ENCODE measurements at places on chromosomes 1 and 21. TPM values are rescaled to one million over a fixed set of nuclear protein-coding genes. Genes with fewer than 3 reads are reported as not detected.

DNA sequence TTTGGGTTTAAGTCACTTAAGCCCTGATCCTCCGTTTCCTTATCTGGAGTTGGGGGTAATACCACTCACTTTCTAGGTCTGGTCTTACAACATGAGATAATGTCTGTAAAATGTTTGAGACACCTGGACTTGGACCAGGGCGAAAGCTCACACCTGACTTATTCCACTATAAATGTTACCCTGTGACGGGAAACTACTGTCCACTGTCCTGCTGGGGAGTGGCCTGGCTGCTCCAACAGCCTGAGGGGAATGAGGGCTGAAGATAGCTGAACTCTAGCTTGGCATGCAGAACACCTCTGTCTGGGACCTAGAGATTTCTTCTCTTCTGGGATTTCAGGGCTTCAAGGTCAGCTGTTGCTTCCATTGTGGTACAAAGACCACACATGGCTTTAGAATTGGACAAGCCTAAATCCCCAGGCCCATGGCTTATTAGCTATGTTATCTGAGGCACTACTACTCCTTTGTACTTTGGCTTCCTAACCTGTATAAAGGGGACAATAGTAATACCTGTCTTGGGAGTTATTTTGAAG is 9.5 kb upstream of the A3GALT2 start:
- H3K4me3 ChIP-seq = no peak overlapping the region
- H3K27ac ChIP-seq = no peak overlapping the region
- peaks cover 39% of the 10 kb centered on the region for H3K4me1 ChIP-seq
- peaks cover 5% of the 10 kb centered on the region for H3K27me3 ChIP-seq
- DNase-seq = no peak
- peaks cover 63% of the 10 kb centered on the region for H3K36me3 ChIP-seq

DNA sequence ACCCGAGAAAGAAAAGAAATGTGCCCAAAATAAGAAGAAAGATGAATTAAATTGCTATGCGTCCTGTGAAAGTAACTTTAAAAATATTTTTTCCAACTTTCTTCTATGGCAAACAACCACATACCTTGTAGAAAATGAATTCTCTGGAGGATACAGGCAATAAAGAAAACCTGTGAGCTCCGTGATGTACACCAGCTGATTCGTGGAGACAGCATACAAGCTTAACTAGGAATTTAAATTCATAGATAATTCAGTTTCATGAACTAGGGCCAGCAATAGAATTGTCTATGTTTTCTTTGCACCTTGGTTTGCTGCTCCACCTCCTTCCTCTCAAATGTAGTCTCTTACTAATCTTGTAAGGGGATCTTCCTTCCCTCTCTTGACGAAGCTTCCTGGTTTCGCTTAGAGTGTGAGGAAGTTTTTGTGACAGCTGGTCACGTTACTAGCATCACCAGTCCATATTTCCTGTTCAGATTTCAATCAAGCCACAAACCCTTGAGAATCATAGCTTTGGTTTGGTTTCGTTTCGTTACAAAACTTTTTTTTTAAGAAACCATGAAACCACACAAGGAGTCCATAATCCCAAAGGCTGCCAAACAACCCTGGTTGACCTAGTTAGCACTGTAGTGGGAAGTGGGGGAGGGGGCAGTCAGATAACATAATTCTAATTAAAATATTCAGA is 35.8 kb downstream of the GREM2 start:
- H3K27me3 ChIP-seq = peaks cover 2% of the 10 kb centered on the region
- H3K4me1 ChIP-seq = peaks cover 8% of the 10 kb centered on the region
- H3K36me3 ChIP-seq = no peaks in the 10 kb centered on the region
- H3K27ac ChIP-seq = peak overlapping the region; percentile 85

DNA sequence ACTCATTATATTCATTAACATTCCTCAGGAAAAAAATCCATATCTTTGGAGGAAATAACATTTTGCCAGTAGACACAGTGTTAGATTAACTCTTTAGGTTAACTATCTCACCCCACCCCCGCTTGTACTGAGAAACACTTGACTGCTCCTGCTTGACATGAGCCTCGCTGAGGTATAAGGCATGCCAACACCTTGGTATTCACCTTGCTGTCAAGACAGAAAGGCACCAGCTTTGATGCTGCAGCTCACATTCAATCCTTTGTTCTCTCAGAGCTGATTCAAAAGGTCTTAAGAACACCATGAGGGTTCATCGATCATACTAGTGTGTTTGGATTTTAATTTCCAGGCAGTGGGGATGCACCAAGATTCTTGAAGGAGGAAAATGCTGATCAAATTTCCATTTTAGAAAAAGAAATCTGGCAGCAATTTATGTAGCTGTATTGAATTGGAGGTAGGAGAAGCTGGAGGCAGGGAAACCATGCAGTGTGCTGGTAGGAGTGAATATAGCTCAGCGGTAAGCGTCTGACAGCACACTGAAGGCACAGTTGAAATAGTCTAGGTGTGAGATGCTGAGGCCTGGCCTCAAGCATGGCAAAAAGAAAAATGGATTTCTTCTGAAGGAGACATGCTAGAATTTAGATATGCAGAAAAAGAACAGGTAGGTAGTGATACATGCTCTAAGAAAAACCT is 108.0 kb upstream of the ST6GALNAC5 start:
- H3K4me3 ChIP-seq = no peak overlapping the region
- no peaks in the 10 kb centered on the region for H3K36me3 ChIP-seq
- no peak overlapping the region for H3K27ac ChIP-seq
- no peaks in the 10 kb centered on the region for H3K4me1 ChIP-seq
- DNase-seq = no peak
- H3K27me3 ChIP-seq = no peaks in the 10 kb centered on the region

DNA sequence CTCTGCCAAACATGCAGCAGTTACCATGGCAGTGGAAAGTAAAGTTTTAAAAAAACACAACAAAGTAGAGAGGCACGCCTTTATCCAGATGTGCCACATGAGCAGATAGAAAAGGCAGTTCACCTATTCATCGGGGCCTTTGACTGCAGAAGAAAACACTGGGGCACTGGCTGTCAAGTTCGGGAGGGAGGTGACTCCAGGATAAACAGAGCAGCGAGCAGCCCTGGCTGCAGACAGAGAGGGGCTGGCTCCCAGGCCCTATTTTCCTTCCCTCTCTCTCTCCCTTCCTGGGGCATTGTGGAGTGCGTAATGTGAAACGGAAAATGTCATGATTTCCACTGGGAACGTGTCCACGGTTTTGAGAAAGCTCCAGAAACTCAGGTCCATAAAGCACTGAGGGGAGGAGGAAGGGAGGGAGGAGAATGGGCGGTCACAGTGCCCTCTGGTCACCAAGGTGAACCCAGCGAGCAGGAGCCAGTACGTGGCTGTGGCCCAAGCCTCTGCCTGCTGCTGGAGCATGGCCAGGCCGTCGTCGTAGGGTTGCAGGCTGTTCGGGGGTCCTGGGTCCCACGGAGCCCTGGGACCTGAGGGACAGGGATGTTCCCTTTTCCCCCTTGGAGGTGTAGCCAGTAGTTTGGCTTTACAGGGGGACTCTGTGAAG is 114.7 kb upstream of the IRF2BP2 start:
- no peaks in the 10 kb centered on the region for H3K36me3 ChIP-seq
- H3K4me1 ChIP-seq = peaks cover 92% of the 10 kb centered on the region
- H3K4me3 ChIP-seq = peak overlapping the region; percentile 56
- peak; percentile 32 for DNase-seq
- peaks cover 22% of the 10 kb centered on the region for H3K27me3 ChIP-seq

- peaks cover 3% of the 10 kb centered on the region for H3K27me3 ChIP-seq
- H3K27ac ChIP-seq = no peak overlapping the region
- no peak for DNase-seq
- H3K4me1 ChIP-seq = no peaks in the 10 kb centered on the region
These were observed 17.8 kb upstream of the MAST2 start for GRCh38 chr1:45785583-45785982.

DNA sequence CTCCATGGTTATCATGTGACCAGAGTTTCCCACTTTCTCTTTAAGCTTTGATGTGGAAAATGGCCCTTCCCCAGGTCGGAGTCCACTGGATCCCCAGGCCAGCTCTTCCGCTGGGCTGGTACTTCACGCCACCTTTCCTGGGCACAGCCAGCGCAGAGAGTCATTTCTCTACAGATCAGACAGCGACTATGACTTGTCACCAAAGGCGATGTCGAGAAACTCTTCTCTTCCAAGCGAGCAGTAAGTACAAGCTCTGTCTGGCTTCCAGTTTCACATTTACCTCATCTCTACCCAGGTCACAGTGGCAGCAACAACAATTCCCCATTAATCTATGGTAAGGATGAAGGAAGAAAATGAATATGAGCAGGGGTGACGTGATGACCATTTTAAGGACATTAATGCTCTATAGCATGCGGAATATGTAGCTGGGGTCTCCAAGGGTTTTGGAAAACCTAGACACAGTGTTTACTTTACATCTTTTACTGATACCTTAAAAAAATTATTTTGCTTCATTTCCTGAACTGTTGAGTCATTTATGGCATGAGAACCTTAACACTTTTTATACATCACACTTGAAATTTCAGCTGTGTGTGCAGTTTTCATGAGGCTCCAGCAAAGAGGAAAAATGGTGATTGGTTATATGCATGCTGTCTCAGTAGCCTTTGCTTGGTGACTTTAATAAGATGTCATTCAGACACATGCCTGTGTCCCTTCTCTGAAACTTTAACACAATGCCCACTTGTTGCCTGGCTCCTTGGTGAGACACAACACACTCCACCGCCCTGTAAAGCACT is 286.3 kb upstream of the SGIP1 start:
- H3K27me3 ChIP-seq = peaks cover 2% of the 10 kb centered on the region
- DNase-seq = no peak
- peaks cover 16% of the 10 kb centered on the region for H3K4me1 ChIP-seq
- H3K4me3 ChIP-seq = no peak overlapping the region

GRCh38 chr21:43975469-43976098 is 36.5 kb upstream of the TRAPPC10 start:
- H3K27ac ChIP-seq = no peak overlapping the region
- DNase-seq = peak; percentile 83
- peaks cover 9% of the 10 kb centered on the region for H3K36me3 ChIP-seq
- no peak overlapping the region for H3K4me3 ChIP-seq
- peaks cover 10% of the 10 kb centered on the region for H3K27me3 ChIP-seq

GRCh38 chr1:63799307-63799706 is 25.5 kb downstream of the ROR1 start:
- H3K27me3 ChIP-seq = peaks cover 4% of the 10 kb centered on the region
- no peak overlapping the region for H3K27ac ChIP-seq
- no peaks in the 10 kb centered on the region for H3K36me3 ChIP-seq

The S100A3 gene
- not detected for total RNA-seq

All from endothelial cell (in vitro differentiated cells).